ENCODE measurements at places on chromosomes 12 and 14.
A peak's percentile ranks its signal among the peaks of the same experiment; 100 is the strongest.

DNA sequence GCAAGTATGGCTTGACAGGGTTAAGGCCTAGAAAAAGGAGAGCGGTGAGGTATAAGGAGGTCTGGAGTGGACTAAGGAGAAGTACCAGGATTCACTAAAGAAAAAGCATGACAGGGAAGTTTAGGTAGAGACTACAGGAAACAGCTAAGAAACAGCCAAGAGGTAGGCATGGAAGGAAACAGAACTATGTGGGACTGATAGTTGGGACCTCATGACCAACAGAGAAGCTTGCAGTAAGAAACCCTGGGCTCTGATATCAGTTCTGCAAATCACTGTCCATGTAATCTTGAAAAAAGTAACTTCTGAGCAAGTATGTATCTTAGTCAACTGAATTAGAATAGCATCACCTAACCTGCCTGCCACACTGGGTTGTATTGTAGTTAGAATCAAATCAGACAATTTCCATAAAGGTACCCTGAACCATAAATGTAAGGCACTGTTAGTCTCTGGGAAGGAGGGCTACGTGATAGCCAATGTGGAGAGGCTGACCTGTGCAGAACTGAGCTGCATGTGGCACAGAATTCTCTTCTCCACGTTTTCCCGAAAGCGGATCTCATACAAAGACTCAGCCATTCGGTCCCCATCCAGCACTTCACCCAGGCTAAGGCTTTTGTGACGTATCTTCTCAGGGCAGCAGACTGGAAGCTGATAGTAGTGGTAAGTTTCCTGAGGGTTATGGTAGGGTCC is 912 bp downstream of the TM9SF1 start:
- no peak for DNase-seq

GRCh38 chr12:65612440-65612839 is 211.8 kb upstream of the HMGA2 start:
- no peak for DNase-seq

DNA sequence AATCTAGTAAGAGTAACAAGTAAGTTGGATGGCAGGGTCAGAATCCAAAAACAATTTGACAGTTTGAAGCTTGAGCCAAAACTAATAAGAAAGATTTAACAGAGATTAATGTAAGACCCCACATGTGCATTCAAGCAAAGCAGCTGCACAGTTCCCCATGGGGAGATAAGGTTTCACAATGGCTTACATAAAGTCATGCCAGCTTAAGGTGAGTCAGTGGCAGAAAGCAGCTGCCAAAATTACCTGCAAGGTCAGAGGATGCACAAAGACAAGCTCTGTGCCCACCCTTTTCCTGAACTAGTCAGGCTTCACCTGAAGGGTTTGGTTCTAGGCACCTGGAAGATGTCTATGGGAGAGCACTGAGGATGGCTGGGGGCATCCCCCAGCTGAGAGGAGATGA is 36.6 kb upstream of the KRT77 start:
- DNase-seq: no peak

GRCh38 chr14:53209370-53209769 is 56.2 kb upstream of the DDHD1 start:
- peak; percentile 22 for DNase-seq

- no peak for DNase-seq
Measured at GRCh38 chr14:77154421-77154820, 12.8 kb upstream of the ZDHHC22 start.

DNA sequence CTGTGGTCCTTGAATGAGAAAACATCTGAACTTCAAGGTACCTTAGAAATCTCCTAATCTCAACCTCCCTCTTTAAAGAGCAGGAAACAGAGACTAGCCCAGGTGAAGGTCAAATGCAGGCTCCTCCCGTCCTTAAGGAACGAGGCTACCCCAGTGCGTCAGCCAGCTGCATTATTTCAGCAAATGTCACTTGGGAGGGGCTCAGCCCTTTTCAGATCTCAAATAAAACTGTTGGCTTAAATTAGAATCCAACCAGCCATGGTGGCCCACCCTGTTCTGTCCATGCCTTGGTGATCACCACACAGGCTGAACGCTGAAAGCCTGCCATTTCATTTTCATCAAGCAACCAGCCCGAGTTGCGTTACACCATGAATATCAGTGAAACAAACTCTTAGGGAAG is 7.0 kb downstream of the SYNE3 start:
- no peak for DNase-seq

DNA sequence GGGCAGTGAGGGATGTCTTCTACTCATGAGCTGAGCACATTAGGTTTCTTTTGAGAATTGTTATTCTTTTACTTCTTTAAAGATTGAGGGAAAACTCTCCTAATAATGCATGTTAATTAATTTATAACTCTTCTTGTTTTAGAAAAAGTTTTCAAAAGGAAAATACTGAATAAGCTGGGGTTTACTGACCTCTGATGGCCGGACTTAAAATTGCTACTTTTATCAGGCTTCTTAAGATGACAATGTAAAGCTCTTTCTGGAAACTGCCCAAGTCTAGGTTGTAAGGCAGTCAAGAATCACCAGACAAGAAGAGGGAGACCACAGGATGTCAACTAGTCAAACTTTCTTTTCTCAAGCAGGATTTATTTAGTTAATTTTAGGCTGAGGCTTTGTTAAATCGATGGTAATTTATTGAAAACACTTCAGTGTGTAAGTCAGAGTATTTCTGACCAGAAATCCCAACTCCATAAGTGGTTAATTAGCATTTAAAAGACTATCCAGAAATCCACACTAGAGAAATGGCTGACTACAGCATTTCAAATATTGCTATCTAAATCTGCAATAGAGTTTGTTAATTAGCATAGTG is 82.1 kb downstream of the AVPR1A start:
- DNase-seq: peak; percentile 42

GRCh38 chr12:132000286-132000872 is 50.6 kb downstream of the EP400 start:
- DNase-seq: no peak

- no peak for DNase-seq
Measured at GRCh38 chr12:21773263-21773741, 1.2 kb downstream of the KCNJ8 start.

GRCh38 chr14:90924621-90925340 is 108.6 kb upstream of the TTC7B start:
- no peak for DNase-seq

DNA sequence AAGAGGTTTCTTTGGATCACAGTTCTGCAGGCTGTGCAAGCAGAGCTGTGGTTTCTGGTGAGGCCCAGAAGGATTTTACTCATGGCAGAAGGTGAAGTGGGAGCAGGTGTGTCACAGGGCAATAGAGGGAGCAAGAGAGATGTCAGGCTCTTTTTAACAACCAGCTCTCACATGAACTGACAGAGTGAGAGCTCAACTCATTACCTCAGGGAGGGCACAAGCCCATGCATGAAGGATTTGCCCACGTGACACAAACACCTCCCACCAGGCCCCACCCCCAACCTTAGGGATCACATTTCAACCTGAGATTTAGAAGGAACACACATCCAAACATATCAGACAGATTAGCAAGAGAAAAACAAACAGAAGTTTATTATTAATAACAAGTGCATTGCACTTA is 470.4 kb downstream of the GALC start:
- DNase-seq: no peak

GRCh38 chr12:125145196-125145595 is 80.0 kb downstream of the AACS start:
- DNase-seq: peak; percentile 85

- DNase-seq: peak; percentile 26
Measured at GRCh38 chr12:29082522-29082921, 66.6 kb upstream of the FAR2 start.

GRCh38 chr14:54259821-54260220 is 137.0 kb upstream of the CDKN3 start:
- DNase-seq: no peak

Measured in foreskin fibroblast (primary cell).